Articular chondrocyte of knee joint (primary cell): ENCODE measurements at places on chromosomes 3 and 15. TPM values are rescaled to one million over a fixed set of nuclear protein-coding genes. Genes with fewer than 3 reads are reported as not detected.

SPINK8 gene
- not detected in 2 replicates for total RNA-seq

PLSCR5 gene
- not detected in 2 replicates for total RNA-seq

TMEM40 gene
- total RNA-seq, result not detected in 2 replicates

IL12A gene
- total RNA-seq, result 7.4 and 10.2 TPM in 2 replicates
